Dermis microvascular lymphatic vessel endothelial cell (primary cell): ENCODE measurements at places on chromosomes 16 and 17.

DNA sequence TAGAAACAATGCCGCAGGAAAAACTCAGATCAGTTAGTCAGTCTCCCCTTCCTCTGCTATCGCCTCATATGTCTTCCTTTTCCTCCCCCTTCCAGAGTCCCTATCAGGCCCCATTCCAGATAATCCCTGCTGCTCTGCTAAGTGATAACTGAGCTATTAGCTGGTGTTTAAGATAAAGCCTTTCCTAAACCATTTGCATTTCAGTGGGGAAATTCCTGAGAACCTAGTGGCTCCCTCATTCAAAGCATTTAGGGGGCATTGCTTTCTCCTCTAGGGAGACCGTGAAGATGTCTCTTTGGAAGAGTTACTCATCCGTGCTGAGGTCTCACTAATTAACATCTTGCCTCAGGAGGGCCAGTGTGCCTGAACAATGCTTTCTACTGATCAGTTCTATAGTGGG lies 401.6 kb downstream of the NPIPA7 start:
- DNase-seq = no peak

DNA sequence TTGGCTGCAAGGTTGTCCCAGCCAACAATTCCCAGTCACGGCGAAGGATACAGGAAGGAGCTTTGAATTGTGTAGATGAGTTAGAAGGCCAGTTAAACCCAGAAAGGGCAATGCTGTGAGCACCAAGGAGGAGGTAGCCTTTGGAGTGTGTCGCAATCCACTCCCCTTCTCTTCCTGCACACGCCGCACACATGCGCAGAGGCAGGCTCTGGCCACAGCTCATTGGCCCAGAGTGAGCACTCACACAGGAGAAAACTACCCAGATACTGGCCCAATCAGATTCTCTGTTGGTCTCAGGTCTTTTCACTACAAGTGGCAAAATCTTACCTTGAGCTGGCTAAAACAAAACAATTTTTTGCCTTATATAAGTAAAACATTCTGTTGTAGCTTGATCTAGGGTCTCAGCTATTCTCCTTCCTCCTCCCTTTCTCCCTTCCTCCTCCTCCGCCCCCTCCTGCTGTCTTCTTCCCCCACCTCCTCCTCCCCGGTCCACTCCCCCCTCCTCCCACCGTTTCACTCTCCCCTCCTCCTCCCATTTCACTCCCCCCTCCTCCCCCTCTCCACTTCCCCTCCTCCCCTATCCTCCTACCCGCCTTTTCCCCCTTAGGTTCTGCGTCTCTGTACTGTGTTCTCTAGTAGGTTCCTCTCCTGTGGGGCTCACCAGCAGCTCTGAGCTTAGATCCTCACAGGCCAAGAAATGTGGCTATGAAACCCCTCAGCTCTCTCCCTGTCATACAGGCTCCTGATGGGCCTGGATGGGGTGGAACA lies 344.9 kb downstream of the CPPED1 start:
- no peak for DNase-seq

- DNase-seq = no peak
Measured at GRCh38 chr16:11315510-11315909, 29.7 kb upstream of the RMI2 start.

DNA sequence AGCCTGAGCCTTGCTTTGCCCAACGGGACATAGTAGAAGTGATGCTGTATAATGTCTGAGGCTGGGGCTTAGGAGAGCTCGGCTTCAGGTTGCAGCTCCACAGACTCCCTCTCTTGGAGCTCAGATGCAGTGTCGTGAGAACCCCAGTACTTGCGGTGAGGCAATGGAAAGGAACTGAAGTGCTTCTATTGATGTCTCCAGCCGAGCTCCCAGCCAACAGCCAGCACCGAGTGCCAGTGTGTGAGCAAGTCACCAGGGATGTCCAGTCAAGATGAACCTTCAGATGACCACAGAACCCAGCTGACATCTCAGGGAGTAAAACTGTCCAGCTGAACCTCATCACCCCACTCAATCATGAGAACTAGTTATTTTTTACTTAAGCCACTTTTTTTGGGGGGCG lies 268.1 kb downstream of the IRF8 start:
- no peak for DNase-seq

DNA sequence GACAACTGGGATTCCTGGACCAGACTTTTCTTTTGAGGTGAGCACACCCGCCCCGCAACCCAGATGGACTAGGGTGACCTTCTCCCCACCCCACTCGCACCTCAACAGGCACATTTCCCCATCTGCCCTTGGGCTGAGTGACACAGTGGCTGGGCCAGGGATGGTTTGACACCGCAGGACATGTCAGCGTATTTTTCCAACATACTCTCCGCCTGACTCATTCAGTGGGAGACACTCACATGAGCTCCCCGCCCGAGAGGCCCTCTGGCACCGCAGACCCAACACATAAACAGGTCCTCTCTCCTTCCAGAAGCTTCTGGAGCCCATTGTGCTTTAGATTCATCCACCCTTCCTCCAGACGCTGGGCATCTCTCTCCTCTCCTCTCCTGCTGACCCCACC lies 69.4 kb downstream of the ZDHHC7 start:
- peak; percentile 28 for DNase-seq
